ENCODE measurements at places on chromosomes 3 and 15.

DNA sequence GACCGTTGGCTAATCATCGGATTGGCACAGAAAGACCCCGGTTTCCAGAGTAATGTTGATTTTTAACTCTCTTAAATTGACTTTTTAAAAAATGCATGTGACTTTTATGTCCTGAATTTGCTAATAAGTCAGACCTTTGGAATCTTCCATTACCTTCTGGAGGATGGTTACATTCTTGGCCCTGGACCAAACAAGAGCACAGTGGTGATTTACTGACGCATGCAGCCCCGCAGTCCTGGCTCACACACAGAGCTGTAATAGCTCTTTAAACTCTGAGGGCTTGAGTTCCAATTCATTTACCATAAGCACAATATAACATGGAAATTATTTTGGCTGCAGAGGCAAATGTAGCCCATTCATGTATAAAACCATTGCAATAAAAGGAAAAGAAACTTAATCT is 25.1 kb downstream of the SOX14 start:
- no peak for DNase-seq

GRCh38 chr3:66655671-66656070 is 154.8 kb upstream of the LRIG1 start:
- DNase-seq: no peak

DNA sequence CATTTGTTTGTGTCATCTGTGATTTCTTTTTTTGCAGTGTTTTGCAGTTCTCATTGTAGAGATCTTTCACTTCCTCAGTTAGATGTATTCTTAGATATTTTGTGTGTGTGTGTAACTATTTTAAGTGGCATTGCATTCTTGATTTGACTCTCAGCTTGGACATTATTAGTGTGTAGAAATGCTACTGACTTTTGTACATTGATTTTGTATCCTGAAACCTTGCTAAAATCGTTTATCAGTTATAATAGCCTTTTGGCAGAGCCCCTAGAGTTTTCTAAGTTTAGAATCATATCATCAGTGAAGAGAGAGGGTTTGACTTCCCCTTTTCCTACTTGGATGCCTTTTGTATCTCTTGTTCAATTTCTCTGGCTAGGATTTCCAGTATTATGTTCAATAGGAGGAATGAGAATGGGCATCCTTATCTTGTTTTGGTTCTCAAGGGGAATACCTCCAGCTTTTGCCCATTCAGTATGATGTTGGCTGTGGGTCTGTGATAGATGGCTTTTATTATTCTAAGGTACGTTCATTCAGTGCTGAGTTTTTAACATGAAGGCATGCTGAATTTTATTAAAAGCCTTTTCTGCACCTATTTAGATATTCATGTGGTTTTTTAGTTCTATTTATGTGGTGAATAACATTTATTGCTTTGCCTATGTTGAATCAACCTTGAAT is 211.7 kb downstream of the MBNL1 start:
- no peak for DNase-seq

DNA sequence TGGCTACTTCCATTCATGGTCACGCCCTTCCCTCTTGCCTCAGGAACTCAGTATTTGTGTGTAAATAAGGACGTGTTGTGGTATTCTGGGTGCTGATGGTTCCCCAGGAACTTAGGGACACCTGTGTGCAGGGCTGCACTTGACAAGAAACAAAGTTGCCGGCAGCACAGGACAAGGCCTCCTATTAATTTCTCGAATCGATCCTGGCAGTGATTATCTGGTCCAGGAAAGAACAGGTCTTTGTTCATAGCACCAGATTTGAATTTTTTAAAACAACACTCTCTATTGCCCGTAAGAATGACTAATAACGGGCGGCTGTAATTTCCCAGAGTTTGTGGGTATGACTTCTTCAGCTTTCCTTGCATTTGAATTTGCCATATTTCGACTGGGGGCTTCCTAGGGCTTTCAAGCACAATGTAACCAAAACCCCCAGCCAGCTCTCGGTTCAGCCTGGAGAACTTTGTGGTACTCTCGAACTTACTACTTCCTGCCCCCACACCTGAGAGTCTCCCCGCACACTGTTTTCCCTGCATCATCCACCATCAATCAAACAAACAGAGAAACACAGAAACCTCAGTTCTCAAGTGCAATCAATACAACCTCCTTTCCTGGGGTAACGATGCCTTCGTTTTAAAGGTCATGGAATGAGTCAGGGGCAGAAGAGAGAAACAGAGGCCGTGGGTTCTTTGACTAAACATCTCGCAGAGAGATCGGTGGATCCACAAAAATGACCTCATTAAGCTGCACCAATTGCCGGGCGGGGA is 241.7 kb upstream of the ICE2 start:
- no peak for DNase-seq

GRCh38 chr3:132597660-132598059 is 590 bp downstream of the ACKR4 start:
- DNase-seq: no peak

DNA sequence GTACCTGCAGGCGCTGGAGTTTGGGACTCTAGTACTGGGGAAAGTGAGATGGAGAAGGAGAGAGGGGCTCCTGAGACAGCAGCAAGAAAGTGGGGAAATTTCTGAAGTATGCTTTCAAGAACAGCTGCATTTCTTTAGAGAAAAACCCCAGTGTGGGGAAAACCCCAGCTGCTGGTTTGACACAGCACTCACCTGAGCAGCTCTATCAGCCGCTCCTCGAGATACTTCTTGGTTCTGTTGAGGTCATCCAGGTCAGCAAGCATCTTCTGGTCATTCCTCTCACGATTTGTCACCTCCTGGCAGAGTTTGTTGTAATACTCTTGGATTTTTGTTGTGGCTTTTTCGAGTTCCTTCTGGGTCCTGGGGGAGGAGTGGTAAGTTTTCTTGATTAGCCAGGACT is 18.8 kb downstream of the CXCR6 start:
- no peak for DNase-seq

DNA sequence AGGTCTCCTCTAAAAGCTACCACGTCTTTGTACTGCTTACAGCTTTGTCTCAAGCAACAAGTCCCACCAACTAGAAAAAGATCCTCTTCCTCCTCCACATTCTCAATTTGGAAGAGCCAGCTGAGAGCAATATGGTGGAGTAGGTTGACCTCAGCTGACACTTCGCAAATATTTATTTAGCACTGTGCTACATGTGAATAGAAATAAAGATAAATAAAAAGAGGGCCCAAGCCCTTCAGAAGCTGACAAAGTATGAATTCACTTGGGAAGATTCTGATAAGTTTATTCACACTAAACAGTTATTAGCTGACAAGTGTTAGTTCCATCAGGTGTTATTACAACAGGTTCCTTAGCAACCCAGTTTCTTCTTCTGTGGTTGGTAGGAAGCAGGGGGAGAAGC is 310.3 kb downstream of the GBE1 start:
- no peak for DNase-seq

DNA sequence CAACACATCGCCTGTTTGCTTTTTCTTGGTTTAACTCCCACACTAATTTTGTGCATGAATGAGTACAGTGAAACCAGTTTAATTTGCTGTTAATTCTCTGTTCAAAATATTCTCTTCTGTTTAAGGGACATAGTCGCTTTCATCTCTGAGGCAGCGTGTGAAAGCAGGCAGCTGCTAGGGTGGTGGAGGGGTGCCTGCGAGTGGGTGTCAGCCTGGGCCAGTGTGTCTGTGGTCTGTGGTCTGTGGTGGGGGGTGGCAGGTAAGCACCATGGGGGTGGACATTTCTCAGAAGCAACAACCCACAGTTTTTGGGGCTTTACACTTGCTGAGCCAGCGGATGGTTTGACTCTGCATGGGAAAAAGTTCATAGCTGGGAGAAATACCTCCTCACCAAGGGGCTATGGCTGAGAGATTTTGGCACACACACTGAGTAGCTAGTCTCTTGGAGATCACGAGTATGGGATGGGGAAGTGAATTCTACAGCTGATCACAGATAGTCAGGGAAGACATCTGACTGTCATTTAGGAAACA is 109.2 kb downstream of the EPHB1 start:
- no peak for DNase-seq

- no peak for DNase-seq
Measured at GRCh38 chr3:141125351-141125750, 74.2 kb downstream of the SPSB4 start.

GRCh38 chr3:195570344-195570743 is 13.4 kb downstream of the APOD start:
- DNase-seq: no peak

GRCh38 chr3:120355486-120355885 is 6.3 kb upstream of the LRRC58 start:
- DNase-seq: no peak

DNA sequence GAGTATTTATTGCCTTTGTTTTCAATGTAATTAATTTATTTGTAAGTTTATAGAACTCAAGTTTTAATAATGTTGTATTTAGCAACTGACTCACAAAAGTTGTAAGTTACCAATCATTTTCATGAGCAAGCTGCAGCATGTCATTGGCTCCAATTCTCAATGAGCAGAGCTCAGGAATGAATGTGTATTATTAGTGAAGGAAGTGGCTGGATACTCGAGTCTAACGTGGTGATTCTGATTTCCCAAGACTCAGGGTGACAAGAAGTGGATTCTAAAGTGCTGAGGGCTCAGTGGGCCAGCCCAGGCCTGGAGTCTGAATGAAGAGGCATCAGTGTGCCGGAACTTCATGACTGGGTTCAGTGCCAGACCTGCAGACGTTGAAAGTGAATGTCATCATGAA is 39.6 kb downstream of the CLDN11 start:
- DNase-seq: no peak

DNA sequence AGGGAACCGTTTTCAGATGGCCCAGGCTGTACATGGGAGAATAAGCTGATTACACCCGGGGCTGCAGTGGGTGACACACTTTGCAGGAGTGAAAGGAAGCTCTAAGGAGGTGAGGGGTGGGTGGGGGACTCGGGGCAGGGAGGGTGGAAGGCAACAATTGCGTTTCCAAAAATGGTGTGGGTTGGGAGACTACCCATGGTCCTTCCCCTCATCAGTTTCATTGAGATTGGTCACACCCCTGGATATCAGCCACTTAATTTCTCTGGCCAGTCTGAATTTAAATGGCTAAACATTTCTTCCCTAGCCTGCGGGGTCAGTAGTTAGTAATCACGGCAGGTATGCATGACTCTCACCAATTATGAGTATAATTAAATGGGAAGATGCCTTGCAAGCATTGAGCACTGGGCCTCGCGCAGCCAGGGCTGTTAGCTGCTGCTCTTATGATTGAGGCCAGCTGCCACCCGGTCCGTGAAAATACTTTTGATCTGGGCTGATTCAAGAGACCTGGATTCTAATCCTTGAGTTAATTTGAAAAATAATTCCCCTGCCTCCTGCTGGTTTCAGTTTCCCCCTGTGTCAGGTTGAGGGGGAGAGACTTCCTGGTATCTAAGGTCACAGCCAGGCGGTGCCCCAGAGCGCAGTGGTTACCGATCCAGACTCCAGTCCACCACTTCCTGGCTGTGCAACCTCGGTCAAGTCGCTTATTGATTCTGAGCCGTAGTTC is 23.3 kb downstream of the SLC6A6 start:
- no peak for DNase-seq

DNA sequence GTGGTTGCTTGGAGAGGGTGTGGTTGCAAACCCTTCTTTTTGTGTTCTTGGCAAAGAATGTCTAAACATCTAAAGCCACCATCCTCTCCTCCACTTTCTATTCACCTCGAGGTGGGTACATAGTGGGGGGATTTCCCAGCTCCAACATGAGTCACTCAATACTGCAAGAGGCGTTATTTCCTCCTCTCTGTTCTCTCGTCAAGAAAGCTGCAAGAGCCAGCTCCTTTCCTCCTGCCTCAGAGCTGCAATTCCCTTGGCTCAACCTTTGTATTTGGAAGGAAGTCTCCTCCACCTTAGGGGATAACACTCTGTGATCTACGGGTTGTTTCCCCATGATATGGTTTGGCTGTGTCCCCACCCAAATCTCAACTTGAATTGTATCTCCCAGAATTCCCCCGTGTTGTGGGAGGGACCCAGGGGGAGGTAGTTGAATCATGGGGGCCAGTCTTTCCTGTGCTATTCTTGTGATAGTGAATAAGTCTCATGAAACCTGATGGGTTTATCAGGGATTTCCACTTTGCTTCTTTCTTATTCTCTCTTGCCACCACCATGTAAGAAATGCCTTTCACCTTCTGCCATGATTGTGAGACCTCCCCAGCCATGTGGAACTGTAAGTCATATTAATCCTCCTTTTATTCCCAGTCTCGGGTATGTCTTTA is 138.4 kb downstream of the PLCL2 start:
- DNase-seq: no peak

GRCh38 chr3:188037195-188037718 is 116.7 kb upstream of the LPP start:
- DNase-seq: no peak

DNA sequence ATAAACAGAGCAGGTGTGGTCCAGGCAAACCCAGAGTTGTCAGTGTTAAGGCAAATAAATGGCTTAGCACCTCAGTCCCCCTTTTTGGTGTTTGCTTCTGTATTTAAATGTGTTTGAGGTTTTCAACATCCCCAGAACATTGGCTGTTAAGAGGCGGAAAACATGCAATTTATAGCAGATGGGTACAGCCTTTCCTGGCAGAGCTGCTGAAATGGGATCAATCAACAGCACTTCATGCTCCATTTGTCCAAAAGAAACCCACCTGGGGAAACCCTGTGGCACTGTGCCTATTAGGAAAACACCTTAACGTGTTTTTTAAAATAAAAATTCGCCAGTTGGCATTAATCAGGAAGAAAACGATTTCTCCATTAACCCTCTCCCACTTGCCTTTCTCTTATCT is 135.4 kb downstream of the MCTP2 start:
- DNase-seq: no peak

DNA sequence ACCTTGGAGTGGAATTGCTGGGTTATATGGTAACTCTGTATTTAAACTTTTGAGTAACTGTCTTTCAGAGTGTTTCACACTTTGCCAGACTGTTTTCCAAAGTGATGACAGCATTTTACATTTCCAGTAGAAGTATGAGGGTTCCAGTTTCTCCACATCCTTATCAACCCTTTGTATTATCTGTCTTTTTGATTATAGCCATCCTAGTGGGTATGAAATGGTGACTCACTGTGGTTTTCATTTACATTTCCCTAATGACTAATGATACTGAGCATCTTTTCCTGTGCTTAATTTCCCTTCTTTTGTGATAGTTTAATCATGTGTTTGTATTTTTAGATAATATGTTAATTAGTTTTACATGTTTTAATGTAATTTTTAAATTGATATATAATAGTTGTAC is 138.1 kb upstream of the DAZL start:
- no peak for DNase-seq

GRCh38 chr15:65451989-65452388 is 29.2 kb upstream of the IGDCC4 start:
- no peak for DNase-seq

DNA sequence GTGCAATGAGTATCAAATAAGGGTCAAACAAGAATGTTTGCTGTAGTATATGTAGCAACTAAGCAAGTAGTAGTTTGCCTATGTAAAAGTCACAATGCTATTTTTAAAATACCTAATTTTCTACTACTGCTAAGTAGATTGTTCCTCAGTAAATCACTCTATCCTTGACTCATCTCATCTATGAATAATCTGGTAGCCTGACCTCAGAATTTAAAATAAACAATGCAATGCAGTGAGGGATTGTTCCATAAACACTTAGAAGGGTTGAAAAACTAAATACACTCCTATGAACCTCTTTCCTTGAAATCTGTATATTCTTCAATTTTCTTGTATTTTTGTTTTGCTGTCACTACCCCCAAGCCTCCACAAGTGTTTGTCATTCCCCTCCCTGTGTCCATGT is 253.3 kb downstream of the TBC1D5 start:
- no peak for DNase-seq
